ENCODE measurements at places on chromosomes 16 and 17.

GRCh38 chr17:9026741-9027140 is 5.4 kb downstream of the NTN1 start:
- no peak for DNase-seq

GRCh38 chr17:79547586-79547985 is 63.3 kb downstream of the RBFOX3 start:
- DNase-seq, result no peak

GRCh38 chr17:39622380-39623006 is 4.3 kb upstream of the PPP1R1B start:
- DNase-seq, result no peak

- peak; percentile 58 for DNase-seq
Measured at GRCh38 chr17:58289869-58290268, 9.1 kb upstream of the MPO start.

GRCh38 chr16:47519546-47519945 is 58.4 kb downstream of the PHKB start:
- no peak for DNase-seq

DNA sequence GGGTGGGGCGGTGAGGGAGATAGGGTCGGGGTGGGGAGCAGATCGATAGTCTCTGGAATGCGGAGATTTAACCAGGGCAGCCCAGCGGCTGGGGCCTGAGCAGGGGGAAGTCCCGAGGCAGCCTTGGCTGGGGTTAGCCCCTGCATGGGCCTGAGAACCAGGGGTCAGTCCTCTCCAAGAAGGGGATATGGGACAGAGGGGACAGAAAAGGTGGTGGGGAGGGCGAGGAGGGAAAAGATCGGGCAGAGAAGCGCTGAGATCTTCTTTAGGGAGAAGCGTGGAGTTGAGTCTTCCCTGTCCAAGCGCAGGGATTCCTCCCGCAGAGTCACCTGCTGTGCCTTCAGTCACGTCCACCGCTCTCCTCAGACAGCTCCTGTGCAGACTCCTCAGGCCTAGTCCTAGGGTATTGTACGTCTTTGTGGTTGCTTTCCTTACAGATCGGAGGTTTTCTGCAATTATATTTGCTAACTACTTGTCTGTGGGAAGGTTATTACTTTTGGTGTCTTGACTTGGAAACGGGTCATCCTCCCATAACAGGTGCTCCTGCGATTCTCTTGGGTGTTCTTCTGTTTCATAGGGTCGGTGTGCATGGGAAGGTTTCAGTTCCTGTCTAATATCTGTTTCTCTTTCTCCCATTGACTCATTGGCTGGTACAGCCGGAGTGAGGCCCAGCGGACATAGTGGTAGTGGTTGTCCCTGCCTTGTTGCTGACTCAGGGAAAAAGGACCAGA is 952 bp downstream of the CD300A start:
- no peak for DNase-seq

DNA sequence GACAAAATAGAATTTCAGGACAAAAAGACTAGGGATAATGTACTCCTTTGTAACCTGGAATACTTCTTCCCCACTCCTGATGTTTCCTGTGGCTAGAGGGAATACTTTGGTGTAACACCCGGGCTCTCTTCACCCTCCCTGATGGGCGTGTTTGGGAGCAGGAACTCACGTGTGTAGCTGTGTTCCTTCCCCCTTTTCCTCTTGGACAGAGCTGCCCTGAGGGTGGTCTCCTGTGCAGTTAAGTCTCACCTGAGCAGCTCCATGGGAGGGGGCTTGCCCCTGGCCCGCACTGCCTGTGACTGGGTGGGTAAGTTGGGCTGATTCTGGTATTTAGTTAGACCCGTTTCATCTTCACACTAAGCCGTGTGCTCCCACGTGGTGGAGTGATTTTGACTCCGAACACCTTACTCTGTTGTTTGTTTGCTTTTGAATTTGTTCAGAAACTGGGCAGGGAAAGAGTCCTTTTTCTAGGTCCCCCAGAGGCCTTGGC is 87.9 kb downstream of the OR1D5 start:
- DNase-seq, result no peak

- no peak for DNase-seq
Measured at GRCh38 chr17:65537845-65538674, 23.4 kb downstream of the AXIN2 start.

DNA sequence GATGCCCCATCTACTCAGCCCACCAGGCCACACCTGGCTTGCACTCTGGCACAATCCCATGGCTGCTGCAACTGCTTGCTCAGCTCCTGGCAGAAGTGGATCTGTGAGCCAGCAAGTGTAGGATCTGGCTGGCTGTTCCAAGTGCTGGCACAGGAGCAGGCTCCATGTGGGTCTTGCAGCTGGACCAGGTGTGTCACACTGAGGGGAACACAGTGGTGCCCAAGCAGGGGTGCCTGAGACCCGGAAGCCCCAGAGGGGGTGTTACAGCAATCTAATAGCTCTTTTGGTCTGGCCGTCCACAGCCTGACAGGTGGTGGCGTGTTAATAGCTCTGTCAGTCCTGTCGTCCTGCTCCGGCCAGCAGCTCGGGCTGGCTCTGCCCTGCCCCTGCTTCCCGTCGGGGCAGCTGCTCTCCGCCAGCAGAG is 19.6 kb upstream of the GOT2 start:
- DNase-seq, result no peak

DNA sequence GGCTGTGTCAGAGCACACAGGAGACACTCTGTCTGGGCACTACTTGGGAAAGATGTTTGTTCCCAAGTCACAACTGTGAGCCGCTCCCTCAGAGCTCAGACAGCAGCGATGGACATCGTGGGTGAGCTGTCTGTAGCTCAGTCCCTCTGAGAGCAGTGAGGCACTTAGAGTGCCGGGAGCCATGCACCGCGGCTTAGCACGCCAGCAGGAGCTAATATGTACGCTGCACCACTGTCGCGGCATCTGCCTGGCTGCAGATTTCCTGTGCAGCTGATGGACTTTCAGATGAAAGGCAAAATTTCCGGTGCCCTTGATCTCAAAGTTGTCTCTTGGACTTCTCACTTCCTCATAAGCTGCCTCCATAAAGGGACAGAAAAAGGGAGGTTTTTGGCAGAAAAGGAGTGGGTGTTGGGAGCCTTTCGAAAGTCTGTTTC is 92.8 kb upstream of the ZNF469 start:
- peak; percentile 41 for DNase-seq

- DNase-seq, result no peak
Measured at GRCh38 chr17:18206962-18207361, 18.5 kb upstream of the LLGL1 start.

DNA sequence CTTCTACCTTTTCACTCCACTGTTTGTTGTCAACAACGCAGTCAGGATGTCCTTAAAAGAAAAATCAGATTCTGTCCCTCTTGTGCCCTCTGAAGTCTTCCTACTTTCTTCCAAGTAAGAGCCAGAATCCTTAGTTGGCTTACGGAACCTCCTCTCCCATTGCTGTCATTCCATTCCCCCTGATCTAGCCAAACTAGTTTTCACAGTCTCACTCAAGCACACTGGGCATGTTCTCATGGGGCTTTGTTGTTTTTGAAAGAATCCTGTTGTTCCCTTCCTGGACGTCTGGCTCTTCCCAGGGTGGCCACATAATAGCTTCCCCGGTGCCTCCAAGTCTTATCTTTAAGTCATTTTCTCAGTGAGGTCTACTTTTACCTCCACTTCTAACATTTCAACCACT is 158.6 kb upstream of the ELAC2 start:
- DNase-seq, result no peak

GRCh38 chr16:25121824-25122600 is 10.5 kb downstream of the LCMT1 start:
- DNase-seq, result no peak

DNA sequence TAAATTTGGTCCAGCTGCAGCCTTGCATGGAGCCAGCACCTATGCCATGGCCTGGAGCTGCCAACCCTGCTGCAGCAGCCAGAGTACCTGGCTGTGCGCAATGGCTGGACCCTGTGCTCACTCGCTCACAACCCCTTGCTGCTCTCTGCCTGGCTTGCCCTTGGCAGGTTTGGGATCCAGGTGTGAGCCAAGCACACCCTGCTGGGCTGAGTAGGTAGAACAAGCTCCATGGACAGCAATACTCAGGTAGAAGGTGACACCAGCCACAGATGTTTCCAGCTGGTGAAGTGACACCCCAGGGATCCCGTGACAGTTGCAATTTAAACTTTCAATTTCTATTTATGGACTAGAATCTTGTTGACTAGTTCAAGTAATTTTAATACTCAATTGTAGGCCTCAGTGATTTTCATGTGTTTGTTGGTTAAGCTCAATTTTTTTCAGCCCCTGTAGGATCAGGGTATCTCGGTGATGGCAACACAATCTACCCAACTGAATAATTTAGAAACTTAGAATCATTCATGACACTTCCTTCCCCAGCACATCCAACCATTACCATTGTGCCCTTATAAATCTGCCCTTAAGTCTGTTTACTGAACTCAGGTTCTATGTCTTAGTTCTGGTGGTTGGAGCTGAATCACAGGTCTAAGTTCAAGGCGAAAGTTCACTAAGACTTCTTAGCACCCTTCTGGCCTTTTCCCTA is 480.0 kb downstream of the PMP22 start:
- DNase-seq, result no peak

GRCh38 chr16:28935346-28935745 is 3.6 kb downstream of the CD19 start:
- DNase-seq, result peak; percentile 30

DNA sequence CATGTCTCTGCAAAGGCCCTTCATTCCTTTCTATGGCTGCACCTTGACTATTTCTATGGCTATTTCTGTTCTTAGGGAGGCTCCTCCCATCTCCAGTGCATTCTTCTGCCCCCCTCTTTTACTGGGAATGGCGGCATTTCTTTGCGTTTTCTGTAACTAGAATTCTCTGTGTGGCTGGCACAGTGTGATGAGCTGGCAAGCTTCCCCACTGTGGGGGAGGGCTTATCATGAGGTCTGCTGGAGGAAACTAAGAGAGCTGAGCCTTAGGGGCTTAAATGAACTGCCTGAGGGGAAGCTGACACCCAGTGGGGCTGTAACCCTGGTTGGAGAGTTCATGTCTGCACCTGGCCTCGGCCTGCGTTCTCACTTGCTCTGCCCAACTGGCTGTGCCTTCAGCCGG is 1.5 kb upstream of the CARD14 start:
- peak; percentile 34 for DNase-seq

GRCh38 chr16:23837553-23838308 is 1.9 kb downstream of the PRKCB start:
- DNase-seq, result peak; percentile 33

DNA sequence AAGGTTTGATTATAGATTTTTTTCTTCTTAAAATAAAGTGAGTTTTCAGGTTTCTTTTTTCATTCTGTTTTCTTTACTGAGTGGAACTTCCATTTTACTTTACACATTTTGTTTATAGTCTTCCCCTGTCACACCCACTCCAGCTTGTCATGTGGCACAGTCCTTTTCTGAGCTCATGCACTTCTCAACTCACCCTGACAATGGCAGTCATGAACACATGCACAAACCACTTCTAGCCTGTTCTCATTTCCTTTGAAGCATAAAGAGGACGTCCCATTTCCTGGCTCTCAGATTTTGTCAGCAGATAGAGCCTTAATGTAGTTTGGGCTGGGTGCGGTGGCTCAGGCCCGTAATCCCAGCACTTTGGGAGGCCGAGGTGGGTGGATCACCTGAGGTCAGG is 168.0 kb downstream of the AHSP start:
- peak; percentile 77 for DNase-seq

- no peak for DNase-seq
Measured at GRCh38 chr16:69618307-69618706, 52.5 kb downstream of the NFAT5 start.

DNA sequence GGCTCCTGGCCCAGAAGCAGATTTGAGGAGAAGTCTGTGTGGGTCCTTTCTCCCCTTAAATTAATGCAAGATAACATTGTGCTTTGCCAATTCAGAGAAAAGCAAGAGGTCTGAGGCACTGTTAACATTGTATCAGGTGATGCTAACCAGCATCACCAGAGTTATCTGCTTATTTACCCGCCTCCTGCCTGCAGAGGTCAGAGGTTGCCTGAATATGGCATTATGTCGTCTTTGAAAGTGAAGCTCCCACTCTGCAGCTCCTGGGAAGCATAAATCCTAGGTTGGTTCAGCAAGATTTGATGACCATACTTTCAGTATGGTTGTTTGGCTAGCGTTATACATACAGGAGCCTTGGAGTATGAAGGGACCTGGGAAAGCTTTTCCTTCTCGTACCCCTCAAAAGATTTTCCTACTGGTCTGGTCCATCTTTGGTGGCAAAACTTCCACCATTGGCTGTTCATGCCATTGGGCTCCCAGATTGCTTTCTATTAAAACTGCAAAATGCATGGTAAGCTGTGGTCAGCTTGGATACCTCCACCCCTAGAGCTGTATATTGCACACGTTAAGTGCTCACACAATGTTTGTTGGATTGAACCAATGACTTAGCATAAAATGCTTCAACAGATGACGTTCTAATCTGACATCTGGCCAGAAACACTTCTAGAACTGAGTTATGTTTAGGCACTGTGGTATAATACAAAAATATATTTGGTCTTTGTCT is 24.1 kb downstream of the CHD9 start:
- DNase-seq, result peak; percentile 73

- no peak for DNase-seq
Measured at GRCh38 chr17:48760411-48760810, 31.9 kb upstream of the HOXB13 start.

- DNase-seq, result no peak
Measured at GRCh38 chr16:9072806-9073341, 18.6 kb upstream of the HAPSTR1 start.

- no peak for DNase-seq
Measured at GRCh38 chr17:72962106-72962505, 130.4 kb downstream of the SLC39A11 start.

All from hematopoietic multipotent progenitor cell treated with erythropoietin and hydrocortisone succinate and interleukin-3 and kit ligand, for 4 days (in vitro differentiated cells).